ENCODE measurements at places on chromosomes 2 and 18.

- DNase-seq, result no peak
Measured at GRCh38 chr2:230981704-230982103, 14.2 kb upstream of the SPATA3 start.

GRCh38 chr2:46487667-46488335 lies 8.4 kb downstream of the TMEM247 start:
- no peak for DNase-seq

DNA sequence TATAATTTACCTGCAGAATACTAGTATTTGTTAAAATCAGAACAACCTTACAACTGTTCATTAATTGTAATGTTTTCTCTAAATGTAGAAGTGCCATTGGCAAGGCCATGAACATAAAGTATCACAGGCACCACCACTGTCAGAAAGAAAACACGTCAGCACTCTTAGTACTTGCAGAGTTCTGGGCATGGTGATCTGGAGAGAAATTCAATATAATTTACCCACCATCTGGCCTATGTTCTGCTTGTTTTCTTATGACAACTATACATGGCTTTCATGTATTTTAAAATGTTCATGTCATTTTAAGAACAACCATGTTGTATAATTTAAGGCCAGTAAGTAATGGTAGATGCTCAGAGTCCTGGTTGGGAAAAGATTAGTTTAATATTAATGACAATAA lies 114.2 kb upstream of the SULT1C3 start:
- DNase-seq, result no peak

DNA sequence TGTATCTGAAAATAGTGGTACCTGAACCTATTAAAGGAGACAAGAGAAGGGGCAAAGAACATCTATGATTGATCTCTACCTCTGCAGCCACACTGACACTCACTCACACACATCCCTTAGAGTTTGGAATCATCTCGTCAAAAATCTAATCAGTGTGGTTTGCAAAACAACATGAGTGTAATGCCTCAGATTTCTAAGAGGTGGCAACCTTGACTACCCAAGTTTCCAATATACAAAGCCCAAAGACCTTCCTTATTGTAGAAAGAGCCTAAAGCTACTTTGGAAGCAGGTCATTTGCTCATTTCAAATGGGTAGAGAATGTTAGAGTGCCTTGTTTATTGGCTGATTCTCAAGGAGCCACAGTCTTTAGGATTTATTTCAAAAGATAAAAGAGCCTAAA lies 444.9 kb downstream of the ARHGAP15 start:
- no peak for DNase-seq

GRCh38 chr2:23446916-23447315 lies 61.9 kb downstream of the KLHL29 start:
- no peak for DNase-seq

GRCh38 chr2:166372046-166372445 lies 3.7 kb downstream of the SCN9A start:
- no peak for DNase-seq

Data from GM12891 (cell line).